ENCODE measurements at places on chromosomes 5 and 9.
A peak's percentile ranks its signal among the peaks of the same experiment; 100 is the strongest.

DNA sequence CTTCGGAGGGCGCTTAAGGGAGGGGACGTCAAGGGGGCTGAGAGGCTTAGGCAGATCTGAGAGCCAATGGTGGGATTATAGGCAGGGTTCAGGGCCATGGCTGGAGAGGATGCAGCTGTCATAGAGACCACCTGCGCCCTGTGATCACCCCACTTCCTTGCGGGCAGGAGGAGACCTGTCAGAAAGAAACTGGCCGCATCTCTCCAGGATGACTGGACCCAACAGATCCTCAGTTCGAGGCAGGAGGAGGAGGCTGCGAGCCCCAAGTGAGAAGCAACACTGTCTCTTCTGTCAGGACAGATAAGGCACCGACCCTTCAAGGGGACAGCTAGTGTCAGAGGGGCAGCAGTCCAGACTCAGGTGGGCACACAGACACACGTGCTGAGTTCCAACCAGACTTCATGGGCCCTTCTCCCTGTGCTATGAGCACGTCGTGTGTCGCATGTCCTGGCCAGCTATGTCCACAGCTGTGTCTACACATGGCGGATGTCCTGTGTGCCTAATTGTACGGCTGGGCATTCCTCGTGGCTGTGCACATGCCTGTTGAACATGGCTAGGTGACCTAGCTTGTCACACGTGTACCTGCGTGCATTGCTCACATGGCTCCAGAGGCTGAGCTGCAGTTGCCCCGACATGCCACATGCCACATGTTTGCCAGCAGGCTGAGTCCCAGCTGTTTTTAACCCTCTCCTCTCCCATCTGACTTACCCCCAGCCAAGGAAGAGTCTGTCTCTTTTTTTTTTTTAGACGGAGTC lies 583 bp upstream of the AQP3 start:
- DNase-seq, result no peak

DNA sequence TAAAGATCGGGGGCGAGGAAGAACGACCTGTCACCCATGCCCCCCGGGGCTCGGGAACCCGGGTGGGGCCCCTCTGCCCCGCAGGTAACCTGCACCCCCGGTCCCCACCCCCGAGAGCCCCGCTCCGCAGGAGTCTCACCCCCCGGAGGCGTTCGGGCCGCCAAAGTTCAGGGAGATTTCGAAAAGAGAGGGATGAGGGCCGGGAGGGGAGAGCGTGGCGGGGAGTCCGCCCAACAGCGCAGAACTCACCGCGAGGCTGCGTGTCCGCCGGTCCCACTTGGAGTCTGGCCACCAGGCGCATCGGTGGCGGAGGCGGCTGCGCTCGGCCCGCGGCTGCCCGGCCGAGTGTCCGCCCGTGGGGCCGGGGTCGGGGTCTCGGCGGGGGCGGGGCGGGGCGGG lies at the start of gene PHF19:
Gene PHF19 (minus strand): TSS at position 347 of the 399 bp plus-strand sequence. CDS start 2,447 bp downstream, outside the sequence.
- DNase-seq, result no peak

DNA sequence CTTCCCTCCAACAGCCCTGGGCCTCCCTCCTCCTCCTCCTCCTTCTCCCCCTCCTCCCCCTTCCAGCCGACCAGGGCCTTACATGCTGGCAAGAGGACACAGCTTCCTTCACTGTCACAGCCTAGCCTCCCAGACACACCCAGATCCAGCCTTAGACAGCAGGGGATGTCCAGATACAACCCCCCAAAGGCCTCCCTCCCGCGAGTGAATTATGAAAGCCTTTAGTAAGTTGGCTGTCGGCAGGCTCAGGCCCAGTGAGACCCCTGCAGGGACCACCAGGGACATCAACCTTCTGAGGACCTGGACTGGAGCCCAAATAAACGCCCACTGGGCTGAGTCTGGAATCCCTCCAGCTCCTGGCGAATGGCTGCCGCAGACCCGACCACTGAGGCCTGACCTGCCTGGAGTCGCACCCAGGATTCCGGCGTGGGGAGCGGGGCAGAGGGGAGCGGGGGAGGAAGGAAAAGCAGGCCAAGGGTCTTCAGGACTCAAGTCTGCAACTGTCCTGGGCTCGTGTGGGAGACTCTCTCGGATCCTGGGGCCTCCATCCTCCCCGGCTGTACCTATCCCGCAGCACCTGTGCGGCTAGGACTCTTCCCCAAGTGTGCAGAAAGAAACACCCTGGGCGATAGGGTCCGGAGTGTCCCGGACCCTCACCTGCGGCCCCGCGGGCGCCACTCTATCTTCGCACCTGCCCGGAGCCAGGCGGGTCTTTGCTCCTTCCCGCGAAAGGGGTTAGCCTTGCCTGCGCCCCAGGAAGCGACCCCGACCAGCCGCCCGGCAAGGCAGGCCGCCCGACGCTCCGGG lies 705 bp downstream of the SEPTIN8 start:
- no peak for DNase-seq

DNA sequence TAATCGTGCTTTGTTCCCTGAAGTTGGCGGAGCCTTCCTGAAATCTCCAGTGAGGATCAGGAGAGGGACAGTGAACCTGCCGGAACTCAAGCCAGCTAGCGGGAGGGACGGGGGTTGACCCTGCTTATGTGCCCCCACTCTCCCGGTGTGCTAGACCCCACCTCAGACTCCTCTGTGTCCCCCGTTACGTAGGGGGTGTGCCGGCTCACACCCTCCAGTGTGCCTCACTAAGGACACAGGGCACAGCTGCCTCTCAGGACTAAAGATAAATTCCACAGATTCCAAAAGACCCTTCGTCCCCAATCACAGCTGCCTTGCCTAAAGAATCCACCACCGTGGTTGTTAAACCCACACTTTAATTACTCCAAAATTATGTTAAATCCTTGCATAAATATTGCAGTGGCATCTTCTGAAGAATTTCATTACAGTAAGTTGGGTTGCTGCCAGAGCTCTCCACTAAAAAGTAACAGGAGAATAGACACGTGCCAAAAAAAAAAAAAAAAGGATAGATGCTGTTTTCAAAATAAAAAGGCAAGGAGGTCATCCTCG lies 73.7 kb downstream of the GTF3C4 start:
- no peak for DNase-seq

- DNase-seq, result peak; percentile 61
Observed at GRCh38 chr5:50595199-50595598, 71.2 kb upstream of the PARP8 start.

DNA sequence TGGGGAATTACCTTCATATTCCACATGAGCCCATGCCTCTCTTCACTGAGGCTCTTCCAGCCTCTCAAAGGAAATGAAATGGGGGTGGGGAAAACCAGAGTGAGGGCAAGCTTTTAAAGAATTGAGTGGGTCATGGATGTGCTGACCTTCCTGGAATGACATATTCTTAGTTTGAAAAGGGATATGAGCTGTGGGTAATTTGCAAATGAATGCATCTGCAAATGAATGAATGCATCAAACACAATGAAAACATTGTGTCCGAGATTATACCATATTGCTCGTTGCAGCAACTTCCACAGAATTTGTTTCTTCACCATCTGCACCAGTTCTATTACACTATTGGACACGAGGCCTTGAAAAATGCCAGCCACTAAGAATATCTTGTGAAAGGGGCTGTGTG lies 198.6 kb upstream of the CDH6 start:
- DNase-seq, result no peak

DNA sequence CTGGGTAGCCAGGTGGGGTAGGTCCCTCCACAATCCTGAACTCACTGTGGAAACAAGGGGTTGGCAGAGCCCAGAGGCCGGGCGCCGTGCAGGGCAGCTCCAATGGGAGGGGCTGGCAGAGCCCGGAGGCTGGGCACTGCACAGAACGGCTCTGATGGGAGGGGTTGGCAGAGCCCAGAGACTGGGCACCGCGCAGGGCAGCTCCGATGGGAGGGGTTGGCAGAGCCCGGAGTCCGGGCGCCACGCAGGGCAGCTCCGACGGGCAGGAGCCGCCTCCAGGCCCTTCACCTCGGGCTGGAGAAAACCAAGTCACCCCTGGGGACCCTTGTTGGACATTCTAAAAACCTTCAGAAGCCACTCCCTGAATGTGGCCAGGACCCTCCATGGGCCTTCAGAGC lies 9.3 kb downstream of the NACC2 start:
- no peak for DNase-seq

- DNase-seq, result no peak
Observed at GRCh38 chr5:83583859-83584258, 112.3 kb downstream of the VCAN start.

DNA sequence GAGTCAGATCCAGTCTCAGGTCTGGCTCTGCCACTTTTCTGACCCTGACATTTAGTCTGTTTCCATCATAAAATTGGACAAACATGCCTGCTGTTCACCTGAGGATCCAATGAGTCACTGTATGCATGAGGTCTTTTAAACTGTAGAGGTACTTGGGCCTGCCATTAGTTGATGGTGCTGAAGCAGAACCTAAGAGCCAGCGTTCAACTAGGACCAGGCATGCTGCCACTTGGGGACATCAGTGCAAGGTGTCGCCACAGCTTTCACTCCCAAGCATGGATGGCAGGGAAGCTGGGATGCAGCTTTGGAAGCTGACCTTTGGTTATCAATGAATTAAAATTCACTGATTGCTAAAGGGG lies 37.1 kb downstream of the NEUROG1 start:
- no peak for DNase-seq

Measured in fibroblast of skin of left quadriceps (primary cell).